Activated CD4-positive, alpha-beta T cell treated with anti-CD3 and anti-CD28 coated beads, Interleukin-2, amount 50 U/mL, for 4 hours (primary cell): ENCODE measurements at places on chromosomes 1 and 21.

- DNase-seq = no peak
These were observed 898 bp downstream of the LDLRAP1 start for GRCh38 chr1:25544243-25544764.

DNA sequence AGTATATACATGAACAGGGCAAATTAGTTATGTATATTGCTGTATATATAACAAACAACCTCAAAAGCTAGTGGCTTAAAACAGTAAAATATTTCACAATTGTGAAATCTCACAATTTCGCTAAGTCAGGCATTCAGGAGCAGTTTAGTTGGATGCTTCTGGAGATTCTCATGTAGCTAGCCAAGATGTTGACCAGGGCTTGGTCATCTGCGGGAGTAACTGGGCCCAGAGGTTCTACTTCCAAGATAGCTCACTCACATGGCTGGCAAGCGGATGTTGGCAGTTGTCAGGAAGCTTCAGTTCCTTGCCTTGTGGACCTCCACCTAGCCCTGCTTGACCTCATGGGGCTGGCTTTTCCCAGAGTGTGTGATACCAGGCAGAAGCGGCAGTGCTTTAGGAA, 95.6 kb downstream of the TTC3 start:
- no peak for DNase-seq

DNA sequence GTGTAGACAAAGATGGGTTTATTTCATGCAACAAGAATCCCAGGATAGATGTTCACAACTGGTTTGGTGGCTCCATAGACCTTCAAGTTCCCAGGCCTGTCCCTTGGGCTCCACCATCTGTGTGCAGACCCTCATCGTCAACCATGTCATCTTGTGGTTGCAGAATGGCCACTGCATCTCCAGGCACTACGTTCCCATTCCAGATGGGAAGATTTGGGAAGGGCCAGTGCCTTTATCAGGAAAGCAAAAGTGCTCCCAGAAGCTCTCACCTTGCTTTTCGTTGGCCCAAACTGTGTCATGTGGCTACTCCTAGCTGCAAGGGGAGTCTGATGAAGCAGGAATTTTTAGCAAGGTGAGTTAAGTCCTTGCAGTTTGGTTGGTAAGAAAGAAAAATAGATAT, 12.8 kb downstream of the TMCC2 start:
- no peak for DNase-seq

DNA sequence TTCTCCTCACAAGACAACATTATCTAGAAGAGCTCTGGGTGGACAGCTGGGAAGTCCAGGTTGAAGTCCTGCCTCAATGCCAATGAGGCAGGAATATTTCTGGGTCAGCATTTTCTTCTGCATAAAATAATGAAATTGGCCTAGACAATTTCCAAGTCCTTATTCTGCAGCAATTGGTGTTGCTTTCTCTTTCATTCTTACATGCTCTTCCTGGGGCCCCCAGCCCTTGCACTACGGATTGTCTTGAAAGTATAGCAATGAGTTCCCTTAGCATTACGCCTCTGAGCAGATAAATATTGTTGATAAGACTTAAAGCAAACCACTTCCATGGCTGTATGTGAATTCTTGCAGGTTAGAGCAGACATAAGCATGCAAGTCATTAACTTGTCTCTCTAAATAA, 188.5 kb downstream of the TGFBR3 start:
- DNase-seq = peak; percentile 9

- DNase-seq = no peak
These were observed 20.0 kb upstream of the RD3 start for GRCh38 chr1:211511947-211512346.

DNA sequence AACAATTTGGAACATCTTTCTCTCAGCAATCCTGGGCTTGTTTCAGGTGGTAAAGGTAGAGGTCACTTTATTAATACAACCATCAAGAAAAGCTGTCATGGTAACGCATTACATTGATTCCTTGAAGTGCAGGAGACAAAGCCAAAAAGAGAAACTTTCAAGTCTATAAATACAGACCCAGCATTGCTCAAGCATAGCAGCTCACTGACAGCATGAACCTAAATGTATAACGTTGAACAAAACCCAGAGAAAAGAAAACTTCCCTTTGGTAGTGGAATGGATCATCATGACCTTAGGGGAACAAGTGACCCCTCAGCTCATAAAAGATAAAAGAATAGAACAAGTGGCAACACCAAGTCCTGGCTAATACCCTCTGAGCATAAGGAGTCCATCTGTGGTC, 332.2 kb downstream of the NTNG1 start:
- DNase-seq = no peak

GRCh38 chr21:35046263-35046624, 2.9 kb downstream of the RUNX1 start:
- DNase-seq = no peak
